ENCODE measurements at places on chromosomes 1 and 21.
A peak's percentile ranks its signal among the peaks of the same experiment; 100 is the strongest.

DNA sequence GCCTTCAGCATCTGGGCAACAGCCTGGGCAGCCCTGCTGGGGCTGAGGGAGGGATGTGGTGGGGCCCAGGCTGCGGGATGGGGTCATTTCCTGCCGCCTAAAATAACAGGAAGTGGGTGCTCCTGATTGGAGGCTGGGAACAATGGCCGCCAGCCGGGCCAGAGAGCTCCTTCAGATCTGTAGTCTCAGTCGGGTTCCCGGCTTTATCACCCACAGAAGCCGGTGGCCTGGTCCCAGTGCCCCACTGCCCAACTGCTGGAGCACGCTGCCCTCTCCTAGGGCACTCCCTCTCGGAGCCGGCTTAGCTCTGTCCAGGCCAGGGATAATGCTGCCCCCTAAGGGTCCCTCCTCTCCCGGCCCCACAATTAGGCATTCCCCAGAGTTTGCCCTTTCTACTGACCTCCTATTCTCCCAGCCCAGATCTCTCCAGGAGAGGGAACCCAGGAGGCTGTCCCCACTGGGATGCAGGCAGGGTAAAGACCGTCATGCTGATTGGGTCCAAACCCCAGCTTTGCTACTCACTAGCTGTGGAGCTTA lies 5.1 kb downstream of the MAP7D1 start:
- DNase-seq = no peak

DNA sequence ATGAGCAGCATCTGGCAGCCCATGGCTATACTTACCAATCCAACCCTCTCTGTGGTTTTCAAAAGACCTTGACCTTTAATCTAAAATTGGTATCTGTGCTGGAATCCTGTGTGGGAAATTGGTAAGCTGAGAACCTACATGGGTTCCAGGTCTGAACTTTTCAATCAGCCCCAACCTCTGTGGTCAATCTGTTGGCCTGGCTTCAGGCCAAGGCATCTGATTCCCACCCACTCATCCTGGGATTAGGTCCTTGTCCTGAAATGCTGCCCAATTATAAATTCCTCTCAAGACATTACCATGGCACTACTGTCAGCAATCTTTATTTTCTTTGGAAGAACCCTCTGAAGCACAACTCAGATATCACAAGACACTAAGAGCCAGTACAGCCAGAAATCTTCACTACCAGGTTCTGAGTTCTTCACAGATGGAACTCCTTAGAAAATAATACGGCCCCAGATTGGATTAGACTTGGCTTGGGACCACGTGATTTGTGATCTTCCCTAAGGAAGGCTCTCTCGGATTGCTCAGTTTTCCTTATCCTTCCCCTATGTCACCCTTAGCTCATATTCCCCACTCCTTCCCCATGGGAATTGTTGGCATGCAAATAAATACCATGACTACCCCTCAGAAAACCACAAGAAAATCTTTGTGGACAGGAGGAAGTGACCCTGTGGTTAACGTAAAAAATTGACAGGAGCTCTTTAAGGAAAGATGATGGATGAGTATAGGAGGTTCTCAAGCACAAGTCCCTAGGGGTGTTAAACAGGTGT lies 207.9 kb upstream of the ST6GALNAC5 start:
- peak; percentile 45 for DNase-seq

DNA sequence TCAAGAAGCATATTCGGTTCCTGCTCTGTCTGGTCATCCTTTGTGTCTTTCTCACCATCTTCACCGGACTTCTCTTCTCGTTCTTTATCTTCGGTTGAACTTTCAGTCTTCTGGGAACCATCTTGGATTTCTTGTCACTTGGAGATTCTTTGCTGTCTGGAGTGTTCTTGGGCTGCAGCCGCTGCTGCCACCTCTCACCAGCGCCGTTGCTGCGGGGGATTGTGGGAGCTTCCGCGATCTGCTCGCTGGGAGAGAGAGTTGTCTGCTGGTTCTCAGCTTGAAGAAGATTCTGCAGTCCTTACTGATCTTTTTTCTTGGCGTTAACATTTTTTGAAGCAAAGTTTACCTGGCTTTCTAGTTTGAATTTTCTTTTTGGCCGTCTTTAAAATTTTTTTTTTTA lies 1165.2 kb upstream of the PRMT6 start:
- no peak for DNase-seq

DNA sequence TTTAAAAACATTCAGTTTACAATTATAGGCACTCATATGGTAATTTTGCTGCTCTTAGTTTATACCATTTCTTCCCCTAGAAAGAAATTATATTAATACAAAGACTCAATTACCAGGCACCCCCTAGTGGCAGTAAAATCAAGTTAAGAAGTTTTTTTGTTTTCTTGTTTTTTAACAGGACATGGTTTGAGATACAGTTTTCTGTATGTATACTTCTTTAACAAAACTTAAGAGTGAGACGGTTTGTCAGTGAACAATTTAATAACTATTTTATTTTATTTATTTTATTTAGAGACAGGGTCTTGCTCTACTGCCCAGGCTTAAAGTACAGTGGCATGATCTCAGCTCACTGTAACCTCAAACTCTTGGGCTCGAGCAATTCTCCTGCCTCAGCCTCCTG lies 224.6 kb downstream of the FAF1 start:
- DNase-seq = peak; percentile 32

DNA sequence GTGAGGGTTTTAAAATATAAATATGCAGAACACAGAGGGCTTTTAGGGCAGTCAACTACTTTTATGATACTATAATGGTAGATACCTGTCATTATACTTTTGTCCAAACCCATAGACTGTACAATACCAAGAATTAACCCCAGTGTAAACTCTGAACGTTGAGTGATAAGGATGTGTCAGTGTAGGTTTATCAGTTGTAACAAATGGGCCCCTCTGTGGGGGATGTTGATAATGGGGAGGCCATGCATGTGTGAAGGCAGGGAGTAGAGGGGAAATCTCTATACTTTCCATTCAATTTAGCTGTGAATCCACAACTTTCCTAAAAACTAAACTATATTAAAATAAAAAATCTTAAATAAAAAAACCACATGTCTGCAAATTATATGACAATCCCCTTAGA lies 193.5 kb upstream of the CAMK1G start:
- DNase-seq = no peak

DNA sequence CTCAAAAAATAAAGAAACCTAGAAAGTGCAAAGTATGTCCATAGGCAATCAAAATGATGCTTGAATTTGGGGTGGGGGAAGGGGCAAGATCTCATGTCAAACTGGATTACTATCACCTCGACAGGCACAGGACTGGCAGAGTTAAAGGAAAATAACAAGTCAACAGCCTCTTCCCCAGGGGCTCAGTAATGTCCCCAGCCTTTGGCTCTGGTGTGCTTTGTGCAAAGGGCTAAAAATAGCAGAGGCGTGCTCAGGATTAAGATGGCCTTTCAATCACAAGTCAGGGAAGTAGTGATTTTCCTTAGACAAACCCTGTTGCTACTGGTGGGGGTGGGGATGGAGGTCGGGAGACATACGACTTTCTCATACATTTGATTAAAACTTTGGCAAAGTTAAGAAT lies 63.5 kb upstream of the OLIG2 start:
- DNase-seq = no peak
